ENCODE measurements at places on chromosomes 6 and 20.
A peak's percentile ranks its signal among the peaks of the same experiment; 100 is the strongest.

DNA sequence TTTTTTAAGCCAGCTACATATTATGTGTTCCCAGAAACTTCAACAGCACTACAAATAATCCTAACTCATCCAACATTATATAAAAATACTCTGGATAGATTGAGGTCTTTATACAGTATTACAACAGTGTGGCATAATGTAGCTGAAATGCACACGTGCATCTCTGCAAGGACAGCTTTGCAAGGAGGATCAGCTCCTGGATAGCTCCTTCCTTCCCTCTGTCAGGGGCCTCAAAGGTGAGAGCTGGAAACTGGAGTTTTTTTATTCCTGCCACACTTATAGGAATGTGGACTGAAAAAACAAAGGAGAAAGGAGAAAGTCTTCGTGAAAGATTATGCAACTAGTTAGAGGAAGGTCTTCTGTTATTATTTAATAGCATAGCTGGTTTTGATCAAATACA lies 53.1 kb downstream of the PLG start:
- no peak for DNase-seq

- no peak for DNase-seq
Observed at GRCh38 chr6:122214605-122215318, 184.7 kb upstream of the HSF2 start.

- no peak for DNase-seq
Observed at GRCh38 chr6:16471910-16472297, 233.5 kb downstream of the GMPR start.

DNA sequence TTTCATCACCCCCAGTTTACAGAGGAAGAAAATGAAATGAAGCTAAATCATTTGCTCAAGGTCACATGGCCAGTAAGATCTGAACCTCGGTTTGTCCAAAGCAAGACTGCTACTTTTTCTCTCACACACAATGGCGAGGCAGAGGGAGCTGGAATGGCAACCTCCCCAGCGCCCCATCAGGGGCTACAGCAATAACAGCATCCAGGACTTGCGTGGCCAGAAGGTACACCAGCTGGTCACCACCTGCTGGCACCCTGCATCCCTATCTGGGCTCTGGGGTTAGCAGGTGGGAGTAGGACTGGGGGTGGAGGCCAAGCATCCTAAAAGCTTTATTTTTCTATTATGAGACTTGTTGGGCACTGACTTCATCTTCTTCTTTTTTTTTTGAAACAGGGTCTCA lies 41.3 kb downstream of the TTI1 start:
- DNase-seq: no peak

DNA sequence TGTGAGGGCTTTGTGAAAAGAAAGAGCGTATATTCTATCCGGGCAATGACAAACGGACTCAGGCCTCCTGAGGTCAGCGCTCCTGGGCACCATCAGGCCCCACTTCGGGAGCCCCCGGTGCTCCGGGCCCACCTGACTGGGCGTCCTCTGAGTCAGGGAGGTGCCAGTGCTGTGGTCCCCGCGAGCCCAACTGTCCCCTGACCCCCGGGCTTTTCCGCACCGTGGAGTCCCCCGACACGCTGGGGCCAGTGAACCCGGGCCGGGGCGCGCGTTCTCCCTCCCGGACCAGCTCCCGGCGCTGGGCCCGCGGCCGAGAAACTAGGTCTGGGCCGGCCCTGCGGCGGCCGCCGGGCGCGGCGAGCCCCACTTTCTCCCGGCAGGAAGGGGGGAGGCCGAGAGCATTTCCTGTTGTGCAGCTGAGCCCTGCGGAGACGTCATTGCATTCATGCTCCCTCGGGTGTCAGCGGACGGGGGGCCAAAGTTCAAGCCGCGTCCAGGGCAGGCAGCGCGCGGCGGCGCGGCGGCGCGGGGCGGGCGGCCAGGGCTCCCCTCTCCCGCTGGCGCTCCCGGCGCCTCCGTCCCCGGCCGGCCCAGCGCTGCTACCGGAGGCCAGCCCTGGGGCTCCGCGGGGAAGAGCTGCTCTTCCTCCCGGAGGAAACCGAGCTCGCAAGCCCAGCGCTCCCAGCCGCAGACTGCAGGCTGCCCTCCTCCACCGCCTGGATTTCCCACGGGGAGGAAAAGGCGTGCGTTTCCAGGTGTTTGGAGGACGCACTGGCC lies 18.3 kb downstream of the HIVEP2 start:
- DNase-seq: no peak

DNA sequence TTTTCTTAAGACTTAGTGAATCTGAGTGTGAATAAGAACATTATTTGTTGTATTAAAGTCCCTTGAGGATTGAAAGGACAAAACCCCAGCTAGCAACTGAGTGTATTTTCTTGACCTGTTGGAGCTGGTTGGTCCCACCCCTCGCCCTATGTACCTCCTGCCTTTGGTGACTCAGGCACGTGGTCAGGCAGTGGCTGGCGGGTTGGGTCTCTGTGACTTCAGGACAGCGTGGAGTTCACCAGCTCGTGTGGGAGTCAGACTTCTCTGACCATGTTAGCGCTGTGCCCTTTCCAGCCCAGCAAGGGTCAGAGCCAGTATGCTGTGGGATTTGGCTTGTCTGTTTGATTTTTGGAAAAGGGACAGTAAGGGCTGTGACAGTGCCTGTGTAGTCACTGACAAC lies 93.7 kb downstream of the SSR1 start:
- DNase-seq: no peak

DNA sequence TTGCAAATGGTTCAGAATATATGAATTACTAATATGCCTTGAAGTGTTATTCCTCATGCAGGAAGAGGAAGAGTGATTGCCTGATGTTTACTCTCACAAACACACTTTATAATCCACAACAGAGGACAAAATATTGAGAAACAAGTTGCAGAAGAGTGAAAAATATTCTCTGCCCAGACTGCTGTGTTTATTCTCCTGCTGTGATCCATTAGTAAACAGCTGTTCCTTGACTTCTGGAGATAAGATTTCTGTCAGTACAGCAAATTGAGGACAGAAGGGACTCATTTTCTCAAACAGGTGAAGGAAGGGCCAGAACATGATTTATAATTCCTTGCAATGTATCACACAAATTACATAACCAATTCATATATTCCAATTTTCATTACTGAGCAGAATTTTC lies 148.0 kb downstream of the EPM2A start:
- no peak for DNase-seq

GRCh38 chr20:44471481-44471882 lies 4.2 kb upstream of the TTPAL start:
- no peak for DNase-seq

DNA sequence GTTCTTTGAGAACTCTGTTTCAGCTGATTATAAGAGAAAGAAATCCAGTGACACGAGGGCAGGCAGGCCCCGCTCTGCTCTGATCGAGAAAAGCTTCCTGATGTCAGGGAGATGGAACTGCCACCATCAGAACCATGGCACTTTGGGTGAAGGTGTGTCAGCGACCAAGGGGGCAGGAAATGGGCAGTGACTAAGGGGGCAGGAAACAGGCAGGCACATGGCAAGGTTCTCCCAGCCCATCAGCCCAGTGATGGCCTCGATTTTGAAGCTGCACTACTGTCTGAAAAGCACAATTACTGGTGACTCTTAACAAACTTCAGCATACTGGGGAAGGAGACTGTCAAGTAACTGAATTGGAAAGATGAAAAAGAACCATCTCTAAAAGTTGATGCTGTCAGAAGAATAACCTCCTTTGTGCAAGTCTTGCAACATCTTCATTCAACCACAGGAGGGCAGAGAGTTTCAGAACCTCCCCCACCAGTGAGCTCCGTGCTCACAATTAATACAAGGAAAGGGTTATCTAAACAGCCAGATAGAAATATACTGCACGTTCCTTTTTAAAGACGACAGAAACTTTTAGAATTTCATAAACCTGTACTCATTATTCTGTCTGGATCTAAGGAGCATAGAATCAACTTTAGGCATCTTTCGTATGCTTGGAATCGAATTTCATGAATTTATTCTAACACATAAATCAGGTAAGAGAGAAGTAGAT lies 39.1 kb downstream of the TMX4 start:
- peak; percentile 15 for DNase-seq

DNA sequence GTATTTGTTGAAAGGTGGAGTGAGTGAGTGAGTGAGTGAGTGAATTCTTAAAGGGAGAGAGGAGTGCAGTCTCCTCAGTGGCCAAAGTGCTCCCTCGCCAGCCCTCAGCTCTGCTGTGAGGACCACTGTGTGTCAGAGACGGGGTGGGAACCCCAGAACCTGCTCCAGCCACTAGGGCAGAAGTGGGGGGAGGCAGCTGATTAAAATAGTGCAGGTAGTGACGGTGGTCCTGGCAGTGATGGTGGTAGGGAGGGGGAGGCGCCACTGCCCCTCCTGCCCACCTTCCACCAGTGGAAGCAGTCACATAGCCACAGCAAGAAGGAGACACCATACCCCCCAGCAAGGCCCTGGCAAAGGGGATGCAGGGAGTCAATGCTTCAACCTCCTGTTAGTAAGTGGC lies 133.5 kb downstream of the PHACTR3 start:
- DNase-seq: no peak

DNA sequence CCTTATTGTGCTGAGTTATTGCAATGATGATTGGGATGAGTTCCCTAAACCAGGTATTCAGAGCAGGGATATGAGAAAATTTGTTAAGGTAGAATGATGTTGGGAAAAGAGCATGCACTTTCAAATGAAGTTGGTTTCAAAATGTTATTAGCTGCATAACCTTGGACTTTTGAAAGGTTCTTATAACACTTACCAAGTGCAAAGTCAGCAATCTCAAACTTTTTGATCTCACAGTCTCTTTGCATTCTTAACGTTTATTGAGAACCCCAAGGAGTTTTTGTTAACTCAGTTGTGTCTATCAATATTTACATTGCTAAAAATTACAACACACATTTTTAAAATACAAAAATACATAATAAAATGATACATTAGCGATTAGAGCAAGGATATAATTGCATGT lies 802.4 kb downstream of the PHF3 start:
- no peak for DNase-seq

- DNase-seq: no peak
Observed at GRCh38 chr6:159606786-159607185, 86.3 kb downstream of the SOD2 start.

GRCh38 chr20:58697201-58697866 lies 4.7 kb downstream of the NPEPL1 start:
- no peak for DNase-seq

GRCh38 chr6:40825102-40825501 lies 213.9 kb downstream of the UNC5CL start:
- no peak for DNase-seq

GRCh38 chr6:108476376-108476775 lies 84.3 kb upstream of the FOXO3 start:
- DNase-seq: no peak

- DNase-seq: no peak
Observed at GRCh38 chr6:136598048-136598447, 47.8 kb upstream of the MAP7 start.

DNA sequence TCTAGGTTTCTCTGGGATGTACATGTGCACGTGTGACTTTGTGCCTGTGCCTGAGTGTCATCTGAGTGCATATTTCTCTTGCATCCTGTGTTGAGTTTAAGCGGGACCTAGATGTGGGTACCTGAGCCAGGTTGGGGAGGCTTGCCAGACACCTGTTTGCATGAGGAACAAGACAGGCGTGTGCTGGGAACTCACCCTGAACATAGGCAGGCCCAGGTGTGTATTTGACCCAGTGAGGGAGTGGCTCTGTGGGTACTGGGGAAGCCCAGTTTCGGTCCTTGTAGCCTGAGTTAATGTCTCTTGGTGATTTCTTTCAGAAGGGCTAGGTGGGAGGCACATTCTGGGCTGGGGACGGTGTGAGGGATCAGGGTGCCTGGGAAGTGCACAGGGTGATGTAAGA lies 98.6 kb downstream of the TMEM170B start:
- no peak for DNase-seq

DNA sequence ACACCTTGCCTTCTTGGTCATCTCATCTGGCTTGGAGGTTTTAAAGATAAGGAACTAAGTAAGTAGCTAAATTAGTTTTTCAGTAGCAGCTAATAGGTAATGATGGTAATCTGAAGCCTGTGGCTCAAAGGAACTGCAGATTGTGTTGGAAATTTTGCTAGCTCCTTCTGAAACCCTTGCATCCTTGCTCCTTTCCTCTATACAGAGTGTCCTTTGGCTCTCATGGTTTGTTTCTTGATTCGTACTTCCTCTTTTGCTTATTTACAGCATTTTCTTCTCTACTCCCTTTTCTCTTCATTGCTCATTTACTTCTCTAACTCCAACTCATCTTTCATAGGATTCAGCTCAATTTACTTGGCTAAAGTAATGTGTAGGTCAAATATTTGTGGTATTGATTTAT lies 19.0 kb downstream of the LRRC1 start:
- no peak for DNase-seq

DNA sequence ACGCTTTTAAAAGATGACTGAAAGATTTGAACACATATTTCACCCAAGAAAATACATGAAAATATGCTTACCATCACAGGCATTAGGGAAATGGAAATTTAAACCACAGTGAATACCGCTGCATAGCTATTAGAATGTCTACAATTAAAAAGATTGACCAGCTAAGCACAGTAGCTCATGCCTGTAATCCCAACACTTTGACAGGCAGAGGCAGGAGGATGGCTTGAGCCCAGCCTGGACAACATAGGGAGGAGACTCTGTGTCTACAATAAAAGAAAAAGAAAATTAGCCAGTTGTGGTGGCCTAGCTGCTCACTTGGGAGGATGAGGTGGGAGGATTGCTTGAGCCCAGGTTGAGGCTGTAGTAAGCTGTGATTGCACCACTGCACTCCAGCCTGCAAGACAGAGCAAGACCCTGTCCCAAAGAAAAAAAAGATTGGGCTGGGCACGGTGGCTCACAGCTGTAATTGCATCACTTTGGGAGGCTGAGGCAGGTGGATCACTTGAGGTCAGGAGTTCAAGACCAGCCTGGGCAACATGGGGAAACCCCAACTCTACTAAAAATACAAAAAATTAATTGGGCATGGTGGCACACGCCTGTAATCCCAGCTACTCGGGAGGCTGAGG lies 163.7 kb upstream of the AKAP12 start:
- no peak for DNase-seq

- no peak for DNase-seq
Observed at GRCh38 chr6:113290684-113291083, 566.5 kb upstream of the MARCKS start.

DNA sequence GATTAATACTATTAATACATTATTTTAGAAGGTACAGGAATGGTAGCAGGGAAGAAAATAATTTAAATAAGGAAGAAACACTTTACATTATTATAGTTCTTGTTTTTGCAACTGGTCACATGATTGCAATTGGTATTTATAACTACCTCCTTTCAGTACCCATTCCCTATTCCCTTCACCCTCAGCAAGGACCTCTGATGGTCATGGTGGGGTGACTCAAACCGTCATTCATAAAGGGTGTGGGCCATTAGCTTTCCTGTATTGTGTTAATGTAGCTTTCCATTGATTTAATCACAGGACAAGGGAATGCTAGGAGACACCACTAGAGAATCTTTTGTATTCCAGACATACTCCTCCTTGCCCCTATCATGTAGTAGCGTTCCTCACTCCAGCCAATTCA lies 47.2 kb upstream of the TMEM244 start:
- peak; percentile 5 for DNase-seq

DNA sequence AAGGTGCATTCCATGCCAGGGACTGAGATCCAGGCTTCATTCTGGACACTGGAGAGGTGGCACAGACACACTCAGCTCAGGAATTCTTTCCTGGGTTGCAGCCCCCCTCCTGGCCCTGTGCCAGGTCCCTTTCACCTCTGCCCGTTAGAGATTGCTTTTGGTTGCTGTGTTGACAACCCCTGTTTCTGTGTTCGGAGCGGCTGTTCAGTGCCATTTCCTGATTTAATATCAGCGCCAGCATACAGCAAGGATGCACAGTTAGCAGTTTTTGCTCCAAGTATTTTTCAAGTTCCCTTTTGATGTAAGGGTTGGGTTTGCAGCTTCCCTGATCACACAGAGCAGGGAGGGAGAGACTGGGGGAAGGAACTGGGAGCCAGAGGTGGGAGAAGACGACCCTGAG lies 8.5 kb upstream of the MAFB start:
- DNase-seq: no peak

- DNase-seq: no peak
Observed at GRCh38 chr20:17556837-17557674, 12.8 kb upstream of the DSTN start.

Data from NT2/D1 (cell line).